Right cardiac atrium (tissue), 5 donors: ENCODE measurements at places on chromosomes 1 and 21. TPM values are rescaled to one million over a fixed set of nuclear protein-coding genes. Genes with fewer than 3 reads are reported as not detected.

PODN gene
- 41.6 TPM for total RNA-seq

DTL gene
- 0.29 TPM for total RNA-seq

URB2 gene
- 4.2 TPM for total RNA-seq

SLC35D1 gene
- 4.6 TPM for total RNA-seq

LCE1D gene
- not detected for total RNA-seq

MCL1 gene
- 65.5 TPM for total RNA-seq

OR11L1 gene
- not detected for total RNA-seq

ZBED6 gene
- total RNA-seq, result 23.2 TPM

AK5 gene
- total RNA-seq, result 2.3 TPM

RHEX gene
- total RNA-seq, result 0.17 TPM

CACYBP gene
- 68.3 TPM for total RNA-seq

CD247 gene
- 1.1 TPM for total RNA-seq

CYYR1 gene
- total RNA-seq, result 10.7 TPM

RGS13 gene
- 0.14 TPM for total RNA-seq

CFHR5 gene
- not detected for total RNA-seq

KIF14 gene
- 0.37 TPM for total RNA-seq

AADACL4 gene
- total RNA-seq, result not detected

RGS16 gene
- total RNA-seq, result 1.3 TPM

SYPL2 gene
- total RNA-seq, result 8.9 TPM

USF1 gene
- total RNA-seq, result 34.5 TPM

RAD54L gene
- total RNA-seq, result 0.74 TPM

HES5 gene
- total RNA-seq, result 1.8 TPM

NMNAT2 gene
- 39.7 TPM for total RNA-seq

PLA2G4A gene
- total RNA-seq, result 5.1 TPM

LYPD8 gene
- not detected for total RNA-seq

ARHGAP30 gene
- 5.0 TPM for total RNA-seq

CHI3L2 gene
- total RNA-seq, result 10.7 TPM

BTBD8 gene
- total RNA-seq, result 6.1 TPM

AGT gene
- total RNA-seq, result 125 TPM

AGBL4 gene
- total RNA-seq, result 2.4 TPM

FAM163A gene
- total RNA-seq, result 0.09 TPM

GREM2 gene
- not detected for total RNA-seq

RSPO1 gene
- 0.50 TPM for total RNA-seq

MTR gene
- total RNA-seq, result 37.6 TPM

SFN gene
- 0.23 TPM for total RNA-seq

NCAM2 gene
- 8.2 TPM for total RNA-seq

BATF3 gene
- total RNA-seq, result 1.1 TPM

SYT11 gene
- 14.6 TPM for total RNA-seq

S100A16 gene
- total RNA-seq, result 44.6 TPM

REN gene
- not detected for total RNA-seq

NHLH1 gene
- total RNA-seq, result 0.09 TPM

CYP4B1 gene
- total RNA-seq, result 1.9 TPM

HOOK1 gene
- total RNA-seq, result 9.6 TPM

GPATCH3 gene
- total RNA-seq, result 11.2 TPM

HSD11B1 gene
- 4.3 TPM for total RNA-seq

BTBD19 gene
- 5.6 TPM for total RNA-seq

FAM43B gene
- 3.6 TPM for total RNA-seq

S100A12 gene
- total RNA-seq, result 2.2 TPM

APCS gene
- total RNA-seq, result 0.39 TPM

CLCA1 gene
- not detected for total RNA-seq

BNIPL gene
- 0.71 TPM for total RNA-seq

KIF26B gene
- 0.36 TPM for total RNA-seq

KDM5B gene
- 22.0 TPM for total RNA-seq

TMEM82 gene
- not detected for total RNA-seq

SAMD11 gene
- 27.2 TPM for total RNA-seq

INPP5B gene
- 16.8 TPM for total RNA-seq

STIL gene
- 0.88 TPM for total RNA-seq

SDC3 gene
- total RNA-seq, result 39.5 TPM
